Ureter (tissue), 1 donor: ENCODE measurements at places on chromosomes 16 and 17. TPM values are rescaled to one million over a fixed set of nuclear protein-coding genes. Genes with fewer than 3 reads are reported as not detected.

Gene TCAP
- total RNA-seq: 0.81 TPM

DNA sequence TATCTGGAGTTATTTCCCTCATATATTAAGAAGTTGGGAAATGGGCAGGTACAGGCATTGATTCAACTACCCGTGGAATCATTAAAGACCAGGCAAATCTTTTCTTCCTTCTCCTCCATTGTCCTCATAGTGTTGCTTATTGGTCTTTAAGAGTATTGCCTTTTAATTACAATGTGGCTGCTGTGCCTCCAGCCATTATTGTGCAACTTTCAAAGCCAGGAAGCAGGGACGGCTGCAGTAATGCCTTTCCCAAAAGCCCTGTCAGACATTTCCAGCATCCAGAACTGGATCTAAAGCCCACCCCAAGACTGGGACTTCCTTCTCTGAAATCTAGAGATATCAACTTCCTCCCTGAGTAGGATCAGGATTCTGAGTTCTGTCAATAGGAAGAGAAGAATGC, 42.3 kb upstream of the MED9 start:
- no peak for DNase-seq

- DNase-seq: no peak
Measured at GRCh38 chr17:41849251-41849990, 11.8 kb downstream of the KLHL10 start.

DNA sequence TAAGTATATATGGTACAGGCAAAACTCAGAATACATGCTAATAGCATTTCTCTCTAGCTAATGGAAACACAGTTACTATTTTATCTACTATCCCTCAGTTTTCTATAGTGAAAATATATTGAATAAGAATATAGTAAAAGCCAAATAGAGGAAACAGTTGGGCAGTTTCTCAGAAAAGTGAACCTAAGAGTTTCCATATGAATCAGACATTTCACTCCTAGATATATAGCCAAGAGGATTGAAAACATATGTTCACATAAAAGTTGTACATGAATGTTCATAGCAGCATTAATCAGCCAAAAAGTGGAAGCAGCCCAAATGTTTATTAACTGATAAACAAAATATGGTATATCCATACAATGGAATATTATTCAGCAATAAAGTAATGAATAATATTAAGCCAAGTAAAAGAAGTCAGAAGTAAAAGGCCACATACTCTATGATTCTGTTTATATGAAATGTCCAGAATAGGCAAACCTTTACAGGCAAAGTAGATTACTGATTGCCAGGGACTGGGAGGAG, 134.6 kb downstream of the CYB561 start:
- no peak for DNase-seq

Gene KRTAP4-5
- total RNA-seq: not detected

DNA sequence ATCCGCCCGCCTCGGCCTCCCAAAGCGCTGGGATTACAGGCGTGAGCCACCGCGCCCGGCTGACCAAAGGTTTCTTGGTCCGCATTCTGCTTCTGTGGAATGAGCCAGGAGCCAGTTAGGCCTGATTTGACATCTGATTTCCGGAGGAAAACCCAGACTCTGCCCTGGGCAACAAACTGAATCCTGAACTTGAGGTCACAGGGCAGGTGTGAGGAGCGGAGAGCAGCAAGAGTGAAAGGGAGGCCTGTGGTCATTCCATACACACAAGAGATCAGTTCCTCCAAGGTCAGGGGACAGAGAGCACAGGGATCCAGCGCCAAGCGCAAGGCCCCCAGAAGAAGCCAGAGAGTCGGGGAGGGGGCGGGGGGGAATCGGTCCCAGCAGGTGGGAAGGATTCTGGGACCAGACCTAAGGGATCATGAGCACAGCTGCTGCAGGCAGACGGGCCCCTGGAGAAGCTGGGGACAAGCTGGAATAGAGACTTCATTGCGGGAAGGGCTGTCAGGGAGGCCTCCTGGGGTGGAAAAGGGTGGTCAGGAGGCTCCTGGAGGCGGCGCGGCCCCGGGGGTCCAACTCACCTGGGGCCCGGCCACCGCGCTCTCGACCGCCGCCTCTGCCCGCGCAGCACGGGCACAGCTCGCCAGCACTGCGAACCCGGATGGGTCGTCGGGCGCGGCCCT, 436 bp downstream of the SHPK start:
- DNase-seq: no peak

Gene ZNF423
- total RNA-seq: 15.7 TPM

DNA sequence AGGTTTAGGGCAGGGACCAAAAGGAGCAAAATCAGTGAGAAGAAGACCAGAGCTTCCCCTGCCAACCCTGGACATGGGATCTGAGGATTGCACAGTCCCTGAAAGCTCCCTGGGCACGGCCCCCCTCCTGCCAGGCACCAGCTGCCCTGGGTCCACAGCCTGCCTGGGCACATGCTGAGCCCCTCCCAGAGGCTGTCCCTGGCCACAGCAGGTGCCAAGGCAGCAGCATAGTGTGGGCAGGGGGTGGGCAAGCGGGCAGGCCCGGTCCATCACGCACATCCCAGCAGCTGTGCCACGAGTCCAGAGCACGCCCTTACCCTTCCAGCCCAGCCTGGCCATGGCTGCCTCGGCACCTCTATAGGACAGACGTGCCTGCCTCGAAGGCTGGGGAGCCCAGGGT, 12.7 kb downstream of the SCN4A start:
- DNase-seq: no peak

DNA sequence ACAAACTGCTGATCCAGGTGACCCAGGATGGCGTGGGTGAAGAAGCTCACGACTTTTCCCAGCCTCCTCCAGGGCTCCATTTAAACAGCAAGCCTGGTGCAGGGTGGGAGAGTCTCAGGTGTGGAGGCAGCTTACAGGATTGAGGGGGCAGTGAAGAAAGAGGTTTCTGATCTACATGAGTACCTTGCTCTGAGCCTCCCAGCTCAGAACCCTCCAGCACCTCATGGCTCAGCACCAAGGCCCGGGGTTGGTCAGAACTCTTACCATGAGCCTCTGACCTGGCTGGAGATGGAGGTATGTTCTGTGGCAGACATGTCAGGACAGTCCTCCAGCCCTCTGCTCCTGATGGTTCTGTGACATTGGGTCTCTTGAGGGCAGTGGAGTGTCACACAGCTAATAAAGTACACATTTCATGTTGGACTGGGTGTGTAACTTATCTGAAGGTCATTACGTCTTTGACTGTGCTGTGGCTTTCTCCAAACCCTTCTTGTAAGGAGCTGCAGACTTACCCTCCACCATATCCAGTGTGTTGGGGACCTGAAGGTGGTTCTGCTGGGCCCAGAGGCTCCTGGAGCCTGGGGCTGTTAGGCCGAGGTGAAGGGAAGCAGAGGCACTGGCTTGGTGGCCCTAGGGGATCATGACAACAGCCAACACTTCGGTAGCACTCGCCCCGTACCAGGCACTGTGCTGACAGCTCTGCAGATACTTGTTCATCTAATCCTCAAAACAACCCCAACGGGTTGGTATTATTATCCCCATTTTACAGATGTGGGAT, 3.8 kb upstream of the DCAF7 start:
- DNase-seq: no peak

Gene SMIM5
- total RNA-seq: 9.5 TPM

DNA sequence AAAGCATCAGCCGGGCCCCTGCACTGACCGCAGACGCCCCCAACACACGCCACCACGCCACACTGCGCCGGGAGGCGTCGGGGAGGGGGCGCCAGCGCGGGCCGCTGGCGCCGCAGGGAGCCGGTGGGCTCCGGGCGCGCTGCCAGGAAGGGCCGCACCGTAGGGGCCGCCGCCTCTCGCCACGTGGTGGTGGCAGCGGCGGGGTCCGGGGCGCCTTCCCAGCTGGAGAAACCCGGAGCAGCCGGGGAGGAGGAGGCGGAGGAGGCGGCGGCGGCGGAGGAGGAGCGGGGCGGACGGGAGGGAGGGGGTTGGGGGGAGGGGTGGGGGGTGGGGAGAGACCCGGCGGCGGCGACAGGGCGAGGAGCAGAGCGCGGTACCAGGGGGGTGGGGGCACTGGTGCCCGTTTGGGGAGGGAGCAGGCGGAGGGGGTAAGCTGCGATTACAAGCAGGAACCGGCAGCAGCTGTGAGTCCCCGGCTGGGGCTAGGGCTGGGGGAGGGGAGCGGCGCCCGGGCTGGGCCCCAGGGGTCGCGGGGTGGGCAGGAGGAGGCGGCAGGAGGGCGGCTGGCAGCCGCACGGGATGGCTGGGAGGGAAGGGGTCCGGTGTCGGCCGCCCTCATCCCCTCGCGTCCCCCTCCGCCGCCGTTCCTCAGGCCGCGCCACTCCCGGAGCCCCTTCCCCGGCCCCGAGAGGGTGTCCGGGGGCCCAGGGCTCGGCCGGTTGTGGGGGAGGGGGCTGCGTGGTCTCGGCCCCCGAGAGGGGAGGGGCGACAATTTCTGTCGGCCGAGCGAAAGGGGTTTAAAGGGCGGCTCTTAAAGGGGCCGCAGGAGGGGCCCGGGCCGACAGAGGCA, at the start of gene TBKBP1:
TBKBP1 (plus strand) TSS at position 431 of the 850 bp plus-strand sequence. CDS start 1,952 bp downstream, outside the sequence.
- no peak for DNase-seq
